HFFc6 (cell line): ENCODE measurements at places on chromosomes 13 and 19.

GRCh38 chr13:49540552-49540951 is 44.8 kb downstream of the PHF11 start:
- DNase-seq = peak; percentile 16

DNA sequence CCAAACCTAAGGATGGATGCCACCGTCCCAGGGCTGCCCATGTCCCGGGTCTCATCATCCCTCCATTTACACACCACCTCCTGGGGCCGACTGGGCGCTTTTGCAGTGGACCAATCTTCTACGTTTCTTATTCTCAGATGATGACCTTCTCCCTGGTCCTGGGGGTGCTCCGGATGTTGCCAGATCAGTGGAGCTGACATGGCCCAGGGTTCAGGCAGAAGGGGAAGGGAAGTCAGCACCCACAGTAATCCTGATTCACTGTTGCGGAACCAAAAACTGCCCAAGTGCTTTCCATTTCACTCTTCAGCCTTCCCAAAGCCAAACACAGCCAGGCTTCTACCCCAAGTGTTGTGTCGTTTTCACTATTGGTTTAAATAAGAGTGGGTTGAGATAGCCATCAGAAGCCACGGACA is 29.8 kb downstream of the RAB20 start:
- no peak for DNase-seq

DNA sequence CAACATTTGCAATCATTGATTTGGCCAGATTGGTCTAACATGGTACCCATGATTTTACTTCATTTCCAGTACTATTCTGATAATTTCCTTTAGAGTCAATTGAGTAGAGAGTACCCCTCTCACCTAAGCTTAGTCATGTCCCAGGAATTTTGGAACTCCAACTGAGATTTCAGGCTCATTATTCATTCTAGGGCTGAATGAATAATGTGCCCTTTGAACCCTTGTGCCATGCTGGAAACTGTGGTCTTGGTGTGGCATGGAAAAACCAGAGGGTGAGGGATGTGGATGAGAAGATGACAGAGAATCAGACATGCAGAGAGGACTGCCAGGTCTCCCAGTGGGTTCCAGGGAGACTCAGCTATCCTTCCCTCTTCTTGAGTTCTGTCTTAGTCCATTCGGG is 30.2 kb downstream of the ITM2B start:
- DNase-seq = no peak

DNA sequence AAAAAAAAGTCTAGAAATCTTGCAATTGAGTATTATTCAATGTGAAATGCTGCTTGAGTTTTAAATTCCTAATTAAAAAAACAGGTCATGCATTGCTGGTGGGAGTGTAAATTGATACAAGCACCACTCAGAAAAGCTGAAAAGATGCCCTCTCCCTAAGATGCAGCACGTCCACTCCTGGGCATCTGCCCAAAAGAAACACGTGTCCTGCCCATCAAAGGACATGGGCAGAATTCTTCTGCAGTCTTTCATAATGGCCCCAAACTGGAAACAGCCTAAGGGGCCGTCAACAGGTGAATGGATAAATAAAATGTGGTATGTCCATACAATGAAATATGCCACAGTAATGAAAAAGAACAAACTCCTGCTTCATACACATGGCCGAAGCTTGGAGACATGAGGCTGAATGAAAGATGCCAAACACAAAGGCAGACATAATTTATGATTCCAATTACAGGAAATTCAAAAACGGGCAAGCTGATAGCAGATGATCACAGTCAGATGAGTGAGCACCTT is 7.8 kb downstream of the POU2F2 start:
- no peak for DNase-seq

DNA sequence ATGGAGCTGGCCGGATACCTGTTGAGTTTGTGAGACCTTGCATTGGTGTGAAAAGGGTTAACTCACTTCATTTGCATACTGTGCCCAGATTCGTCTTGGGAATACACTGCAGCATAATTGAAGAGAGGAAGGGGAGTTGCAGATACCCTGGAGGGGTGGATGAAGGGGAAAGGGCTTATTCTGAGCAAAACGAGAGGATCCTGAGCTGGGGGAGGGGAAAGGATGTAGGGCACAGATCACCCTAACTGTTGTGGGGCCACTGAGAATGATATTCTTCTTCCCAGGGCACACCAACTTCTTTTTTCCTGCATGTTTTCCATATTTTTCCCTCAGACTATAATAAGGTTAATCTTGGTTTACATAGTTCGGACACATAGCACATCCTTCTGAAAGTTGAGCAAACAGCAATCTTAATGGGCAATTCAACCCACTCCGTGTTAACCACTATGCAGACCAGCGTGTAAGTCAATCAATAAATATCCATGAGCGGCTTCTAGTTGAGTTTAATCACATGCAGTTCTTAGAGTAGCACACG is 11.7 kb upstream of the PTPRS start:
- peak; percentile 36 for DNase-seq

DNA sequence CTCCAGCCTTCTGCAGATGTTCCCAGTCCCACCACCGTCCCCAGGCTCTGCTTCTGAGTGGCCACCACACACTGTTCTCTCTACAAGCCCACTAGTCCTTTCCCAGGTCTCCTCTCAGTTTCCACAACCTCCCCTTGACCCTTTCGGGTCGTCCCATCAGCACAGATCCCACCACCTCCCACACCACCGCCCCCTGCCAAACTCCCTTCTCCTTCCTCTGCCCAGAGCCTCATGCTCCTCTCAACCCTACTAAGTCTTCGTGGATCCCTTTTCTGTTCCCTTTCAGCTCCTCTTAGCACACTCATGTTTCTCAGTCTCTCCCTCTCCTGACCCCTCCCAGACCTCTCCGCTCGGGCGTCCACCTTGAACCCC is 1.9 kb downstream of the NAPA start:
- no peak for DNase-seq

DNA sequence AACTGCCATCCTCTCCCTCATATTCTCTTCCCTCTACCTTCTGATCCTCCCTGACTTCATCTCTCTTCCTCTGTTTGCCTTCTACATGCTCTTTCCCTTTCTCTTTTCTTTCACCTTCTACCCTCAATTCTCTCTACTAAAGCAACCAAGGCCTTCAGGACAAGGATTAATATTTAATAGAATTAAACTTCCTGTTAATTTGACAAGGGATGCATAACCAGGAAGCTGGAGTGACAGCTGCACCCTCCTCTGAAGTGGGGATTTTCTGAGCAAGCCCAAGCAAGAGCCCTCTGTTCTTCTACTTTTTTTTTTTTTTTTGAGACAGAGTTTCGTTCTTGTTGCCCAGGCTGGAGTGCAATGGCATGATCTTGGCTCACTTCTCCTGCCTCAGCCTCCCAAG is 63.4 kb upstream of the MED4 start:
- no peak for DNase-seq

DNA sequence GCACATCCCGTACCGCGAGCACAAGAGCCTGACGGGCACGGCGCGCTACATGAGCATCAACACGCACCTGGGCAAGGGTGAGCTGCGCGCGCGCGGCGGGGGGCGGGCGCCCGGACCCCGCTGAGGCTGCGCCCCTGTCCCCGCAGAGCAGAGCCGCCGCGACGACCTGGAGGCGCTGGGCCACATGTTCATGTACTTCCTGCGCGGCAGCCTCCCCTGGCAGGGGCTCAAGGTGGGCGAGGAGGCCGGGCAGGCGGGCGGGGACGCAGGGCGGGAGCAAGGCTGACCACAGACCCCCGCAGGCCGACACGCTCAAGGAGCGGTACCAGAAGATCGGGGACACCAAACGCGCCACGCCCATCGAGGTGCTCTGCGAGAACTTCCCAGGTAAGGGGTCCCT is 36.5 kb downstream of the BTBD2 start:
- DNase-seq = no peak

- DNase-seq = peak; percentile 64
Measured at GRCh38 chr19:50537769-50538230, 24.1 kb upstream of the ASPDH start.

DNA sequence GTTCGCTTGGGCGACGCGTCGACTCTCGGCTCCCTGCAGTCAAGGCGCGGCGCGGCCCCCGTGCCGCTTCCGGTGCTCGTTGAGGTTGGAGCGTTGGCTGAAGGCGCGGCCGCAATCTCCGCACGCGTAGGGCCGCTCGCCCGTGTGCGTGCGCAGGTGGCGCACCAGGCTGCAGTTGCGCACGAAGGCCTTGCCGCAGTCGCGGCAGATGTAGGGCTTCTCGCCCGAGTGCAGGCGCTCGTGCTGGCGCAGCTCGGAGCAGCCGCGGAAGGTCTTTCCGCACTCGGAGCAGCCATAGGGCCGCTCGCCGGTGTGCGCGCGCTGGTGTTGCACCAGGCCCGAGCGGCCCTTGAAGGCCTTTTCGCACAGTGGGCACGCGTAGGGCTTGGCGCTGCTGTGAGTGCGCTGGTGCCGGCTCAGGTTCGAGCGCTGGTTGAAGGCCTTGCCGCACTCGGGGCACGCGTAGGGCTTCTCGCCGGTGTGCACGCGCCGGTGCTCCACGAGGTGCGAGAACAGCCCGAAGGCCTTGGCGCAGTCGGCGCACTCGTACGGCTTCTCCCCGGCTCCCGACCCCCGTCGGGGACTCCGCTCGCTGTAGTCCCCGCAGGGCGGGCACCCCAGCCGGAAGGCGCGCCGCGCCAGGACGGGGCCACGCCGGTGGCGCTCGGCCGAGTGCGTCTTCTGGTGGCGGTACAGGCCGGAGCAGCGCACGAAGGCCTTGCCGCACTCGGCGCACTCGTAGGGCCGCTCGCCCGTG is 5.3 kb upstream of the ZNF497 start:
- DNase-seq = no peak

- no peak for DNase-seq
Measured at GRCh38 chr19:38020311-38020710, 113.3 kb downstream of the SIPA1L3 start.

GRCh38 chr13:109123971-109124370 is 494.6 kb downstream of the MYO16 start:
- DNase-seq = no peak

GRCh38 chr19:2087621-2088100 is 8.5 kb downstream of the MOB3A start:
- no peak for DNase-seq

GRCh38 chr13:98912846-98913245 is 65.0 kb downstream of the DOCK9 start:
- DNase-seq = no peak

DNA sequence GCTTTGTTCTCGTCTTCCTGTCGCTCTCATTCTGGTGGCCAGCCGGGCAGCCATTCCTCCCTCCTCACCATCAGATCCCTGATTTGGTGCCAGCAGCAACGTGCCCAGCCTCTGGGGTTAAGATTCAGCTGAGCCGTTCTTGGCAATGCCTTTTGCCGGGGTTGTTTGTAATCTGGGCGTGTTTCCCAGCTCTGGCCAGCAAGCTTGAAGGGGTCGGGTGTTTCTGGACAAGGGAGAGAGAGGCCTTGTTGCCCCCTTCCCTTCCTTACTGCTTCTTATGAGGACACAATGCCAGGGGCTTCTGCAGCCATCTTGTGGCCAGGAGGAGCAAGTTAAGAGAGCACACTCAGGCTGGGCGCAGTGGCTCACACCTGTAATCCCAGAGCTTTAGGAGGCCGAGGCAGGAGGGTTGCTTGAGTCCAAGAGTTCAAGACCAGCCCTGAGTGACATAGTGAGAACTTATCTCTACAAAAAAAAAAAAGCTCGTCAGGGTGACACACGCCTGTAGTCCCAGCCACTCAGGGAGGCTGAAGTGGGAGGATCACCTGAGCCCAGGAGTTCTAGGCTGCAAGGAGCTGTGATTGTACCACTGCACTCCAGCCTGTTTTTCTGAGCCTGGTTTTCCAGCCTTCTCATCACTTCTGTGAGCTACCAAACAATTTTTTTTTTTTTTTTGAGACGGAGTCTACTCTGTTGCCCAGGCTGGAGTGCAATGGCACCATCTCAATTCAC is 10.7 kb upstream of the CRTC1 start:
- no peak for DNase-seq

GRCh38 chr13:20311596-20311995 is 79.5 kb upstream of the GJB6 start:
- DNase-seq = no peak

DNA sequence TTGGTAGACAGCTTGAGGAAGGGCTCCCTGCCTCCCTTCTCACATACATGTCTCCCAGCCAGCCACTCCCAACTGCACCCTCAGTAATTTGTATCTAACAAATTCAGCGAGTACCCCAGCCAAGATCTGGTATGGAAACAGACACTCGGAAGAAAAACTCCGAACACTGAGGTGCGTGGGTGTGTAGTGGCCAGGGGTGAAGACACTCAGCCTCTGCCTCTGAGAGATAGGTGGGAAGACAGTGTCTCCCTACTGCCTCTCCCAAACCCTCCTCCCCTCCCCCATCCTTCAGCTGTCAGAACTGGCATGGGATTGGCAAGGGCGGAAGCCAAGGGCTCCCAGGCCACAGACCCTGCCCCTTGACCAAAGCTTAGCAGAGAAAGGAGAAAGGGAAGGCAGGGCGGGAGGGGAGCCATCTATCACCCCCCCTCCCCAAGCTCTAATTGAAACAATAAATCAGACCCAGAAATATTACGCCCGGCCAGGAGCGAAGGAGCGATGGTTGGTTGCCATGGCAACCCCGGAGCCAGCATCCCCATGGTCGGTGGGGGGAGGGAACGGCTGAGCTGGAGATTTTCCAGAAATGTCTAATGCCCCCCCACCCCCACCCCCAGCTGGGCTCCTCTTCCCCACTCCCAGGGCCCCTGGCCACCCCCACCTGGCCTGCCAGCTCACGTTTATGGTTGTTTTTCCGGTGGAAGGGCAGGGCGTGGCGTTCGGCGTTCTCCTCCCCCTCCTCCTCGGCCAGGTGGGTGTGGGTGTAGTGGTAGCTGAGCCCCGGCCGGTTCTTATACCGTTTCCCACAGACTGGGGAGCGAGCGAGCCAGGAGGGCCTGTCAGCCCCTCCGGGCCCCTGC is 7.0 kb downstream of the DPF1 start:
- no peak for DNase-seq

GRCh38 chr19:34370117-34370516 is 5.1 kb downstream of the GPI start:
- no peak for DNase-seq

- DNase-seq = no peak
Measured at GRCh38 chr13:31274390-31274789, 74.6 kb downstream of the B3GLCT start.

DNA sequence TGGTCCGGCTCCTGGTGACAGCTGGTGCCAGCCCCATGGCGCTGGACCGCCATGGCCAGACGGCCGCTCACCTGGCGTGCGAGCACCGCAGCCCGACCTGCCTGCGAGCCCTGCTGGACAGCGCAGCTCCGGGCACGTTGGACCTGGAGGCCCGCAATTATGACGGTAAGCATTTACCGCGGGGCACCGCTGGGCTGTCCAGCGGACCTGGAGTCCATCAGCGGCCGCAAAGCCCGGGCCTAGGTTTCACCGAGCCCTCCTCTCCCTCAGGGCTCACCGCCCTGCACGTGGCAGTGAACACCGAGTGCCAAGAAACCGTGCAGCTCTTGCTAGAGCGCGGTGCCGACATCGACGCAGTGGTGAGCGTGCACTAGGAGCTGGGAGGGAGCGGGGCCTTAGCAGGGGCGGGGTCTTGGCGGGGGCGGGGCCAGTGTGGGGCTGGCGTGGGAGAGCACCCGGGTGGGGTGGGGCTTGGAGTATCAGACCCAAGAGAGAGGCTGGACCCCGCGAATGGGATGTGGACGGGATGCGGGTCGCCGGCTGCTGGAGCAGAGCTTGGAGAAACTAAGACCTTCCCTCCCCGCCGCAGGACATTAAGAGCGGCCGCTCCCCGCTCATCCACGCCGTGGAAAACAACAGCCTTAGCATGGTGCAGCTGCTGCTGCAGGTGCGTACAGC is 8.7 kb downstream of the BCL3 start:
- DNase-seq = no peak

- DNase-seq = no peak
Measured at GRCh38 chr13:35225159-35225558, 251.3 kb downstream of the MAB21L1 start.

- no peak for DNase-seq
Measured at GRCh38 chr19:20067943-20068342, 9.9 kb upstream of the ZNF90 start.
